ENCODE measurements at places on chromosomes 16 and 17. TPM values are rescaled to one million over a fixed set of nuclear protein-coding genes. Genes with fewer than 3 reads are reported as not detected.

The CCL7 gene
- total RNA-seq: not detected

DNA sequence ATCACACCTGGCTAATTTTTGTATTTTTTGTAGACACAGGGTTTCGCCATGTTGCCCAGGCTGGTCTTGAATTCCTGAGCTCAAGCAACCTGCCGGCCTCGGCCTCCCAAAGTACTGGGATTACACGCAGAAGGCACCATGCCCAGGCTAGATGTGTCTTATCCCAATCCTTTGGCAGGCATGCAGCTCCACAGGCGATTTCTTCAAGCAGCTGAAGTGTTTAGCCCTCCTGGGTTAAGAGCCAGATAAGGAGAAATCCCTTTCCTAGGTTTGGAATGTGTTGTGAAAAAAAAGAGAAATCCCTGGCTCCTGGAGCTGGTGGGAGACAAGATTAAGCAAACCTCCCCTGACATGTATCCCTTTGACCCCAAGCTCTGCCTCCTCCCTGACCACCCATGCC lies 2.1 kb upstream of the NHERF1 start:
- 0 out of 2 replicates have a peak, but pooled peaks cover 3% of the 10 kb centered on the region for H3K36me3 ChIP-seq
- DNase-seq: no peak
- H3K4me3 ChIP-seq: no peak overlapping the region
- H3K27ac ChIP-seq: no peak overlapping the region
- H3K4me1 ChIP-seq: peaks cover 29% of the 10 kb centered on the region

The SIRT7 gene
- total RNA-seq: 19.6 TPM

DNA sequence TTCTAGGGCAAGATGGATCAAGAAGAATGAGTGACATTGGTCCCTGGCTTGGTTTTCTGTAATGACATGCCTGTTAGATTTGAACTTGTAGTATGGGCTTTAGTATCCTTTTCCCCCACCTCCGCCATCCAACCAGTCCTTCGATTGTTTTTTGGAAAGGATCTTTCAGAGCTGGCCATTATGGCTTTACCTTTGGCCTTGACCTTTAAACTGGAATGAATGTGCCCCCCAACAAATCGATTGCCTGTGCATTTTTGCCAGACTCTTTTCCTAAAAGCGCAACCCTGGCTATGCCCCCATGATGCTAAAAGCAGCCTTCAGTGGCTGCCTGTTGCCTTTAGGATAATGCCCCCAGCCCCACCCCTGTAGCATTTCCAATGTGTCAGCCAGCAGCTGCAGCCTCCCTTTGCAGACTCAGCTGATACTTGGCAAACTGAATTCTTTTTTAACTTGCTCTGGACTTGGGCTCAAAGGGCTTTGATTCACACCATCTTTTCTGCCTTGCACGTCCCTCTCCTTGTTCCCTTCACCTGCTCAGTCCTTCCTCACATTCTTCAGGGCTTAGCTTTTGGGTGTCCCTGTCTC lies 4.0 kb downstream of the GPRC5C start:
- H3K4me3 ChIP-seq: no peak overlapping the region
- H3K27me3 ChIP-seq: no peaks in the 10 kb centered on the region
- no peak overlapping the region for H3K27ac ChIP-seq

DNA sequence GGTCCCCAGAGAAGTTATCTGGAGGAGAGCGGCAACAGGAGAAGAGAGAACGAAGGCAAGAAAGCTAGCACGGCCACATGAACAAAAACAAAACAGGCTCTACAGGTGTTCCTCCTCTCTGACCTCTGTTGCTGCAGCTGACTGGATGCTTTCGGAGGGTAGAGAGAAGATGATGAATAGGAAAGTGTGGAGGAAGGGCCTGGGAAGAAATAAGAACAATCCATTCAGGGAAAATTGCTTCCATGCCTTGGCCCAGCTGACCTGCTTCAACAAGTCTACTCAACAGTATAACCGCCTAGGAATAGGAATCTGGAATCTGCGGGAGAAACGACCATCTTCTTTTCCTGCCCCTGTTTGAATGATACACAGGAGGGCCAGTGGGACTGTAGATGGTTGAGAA lies 258.5 kb downstream of the ZFHX3 start:
- no peak overlapping the region for H3K27ac ChIP-seq
- H3K27me3 ChIP-seq: no peaks in the 10 kb centered on the region
- H3K4me1 ChIP-seq: no peaks in the 10 kb centered on the region
- DNase-seq: no peak

The HSDL1 gene
- total RNA-seq: 26.0 TPM

DNA sequence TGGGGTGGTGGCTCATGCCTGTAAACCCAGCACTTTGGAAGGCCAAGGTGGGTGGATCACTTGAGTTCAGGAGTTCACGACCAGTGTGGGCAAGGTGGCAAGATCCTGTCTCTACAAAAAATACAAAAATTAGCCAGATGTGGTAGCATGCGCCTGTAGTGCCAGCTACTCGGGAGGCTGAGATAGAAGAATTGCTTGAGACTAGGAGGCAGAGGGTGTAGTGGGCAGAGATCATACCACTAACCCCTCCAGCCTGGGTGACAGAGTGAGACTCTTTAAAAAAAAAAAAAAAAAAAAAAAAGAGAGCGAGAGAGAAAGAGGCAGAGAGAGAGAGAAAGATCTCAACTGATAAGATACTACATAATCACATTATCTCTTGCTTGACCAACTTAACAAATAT lies 45.9 kb downstream of the KANSL1 start:
- H3K4me1 ChIP-seq: peaks cover 94% of the 10 kb centered on the region
- peak overlapping the region; percentile 86 for H3K27ac ChIP-seq
- H3K36me3 ChIP-seq: no peaks in the 10 kb centered on the region
- H3K27me3 ChIP-seq: no peaks in the 10 kb centered on the region
- H3K4me3 ChIP-seq: peak overlapping the region; percentile 26
- peak; percentile 65 for DNase-seq

DNA sequence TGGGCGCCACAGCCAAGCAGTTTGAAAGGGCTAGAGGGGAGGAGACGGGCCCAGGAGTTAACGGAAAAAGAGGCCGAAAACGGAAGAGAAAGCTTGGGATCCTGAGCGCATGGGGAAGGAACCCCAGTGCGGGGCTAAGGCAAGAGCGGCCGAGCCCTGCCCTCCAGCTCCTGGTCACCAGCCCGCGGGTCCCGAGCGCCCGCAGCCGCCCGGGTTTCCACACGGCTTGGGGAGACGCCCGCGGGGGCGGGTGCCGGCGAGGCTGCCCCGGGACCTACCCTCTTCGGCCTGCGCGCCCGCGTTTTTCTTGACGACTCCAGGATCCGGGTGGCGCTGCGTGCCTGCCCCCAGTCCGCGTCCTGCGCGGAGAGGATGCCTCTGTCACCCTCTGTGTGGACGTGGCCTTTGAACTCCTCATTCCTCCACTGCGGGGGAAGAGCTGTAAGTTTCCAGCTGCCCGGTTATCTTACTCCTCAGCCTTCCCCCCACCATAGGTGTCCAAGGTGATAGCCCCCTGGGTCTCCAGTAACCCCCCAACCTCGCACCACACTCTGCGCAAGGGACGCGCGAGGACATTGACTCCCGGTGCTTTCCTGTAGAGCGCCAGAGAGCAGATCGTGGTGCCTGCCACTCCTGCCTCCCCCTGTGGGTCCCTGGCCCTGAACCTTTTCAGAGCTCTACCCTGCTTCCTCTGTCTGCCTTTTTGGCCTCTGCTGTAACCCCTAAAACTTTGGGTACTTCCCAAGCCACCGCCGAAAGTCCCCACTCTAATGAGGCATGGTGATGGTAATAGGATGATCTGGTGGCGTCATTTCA lies 1.7 kb upstream of the CDH11 start:
- no peaks in the 10 kb centered on the region for H3K4me1 ChIP-seq
- H3K36me3 ChIP-seq: no peaks in the 10 kb centered on the region
- H3K27me3 ChIP-seq: no peaks in the 10 kb centered on the region
- no peak overlapping the region for H3K27ac ChIP-seq

The KCNG4 gene
- not detected for total RNA-seq

The CCL4L2 gene
- total RNA-seq: 26.9 TPM

- H3K27me3 ChIP-seq: no peaks in the 10 kb centered on the region
- no peaks in the 10 kb centered on the region for H3K36me3 ChIP-seq
- no peaks in the 10 kb centered on the region for H3K4me1 ChIP-seq
- H3K4me3 ChIP-seq: no peak overlapping the region
- no peak overlapping the region for H3K27ac ChIP-seq
These were observed 74.1 kb downstream of the NT5M start for GRCh38 chr17:17377071-17377967.

DNA sequence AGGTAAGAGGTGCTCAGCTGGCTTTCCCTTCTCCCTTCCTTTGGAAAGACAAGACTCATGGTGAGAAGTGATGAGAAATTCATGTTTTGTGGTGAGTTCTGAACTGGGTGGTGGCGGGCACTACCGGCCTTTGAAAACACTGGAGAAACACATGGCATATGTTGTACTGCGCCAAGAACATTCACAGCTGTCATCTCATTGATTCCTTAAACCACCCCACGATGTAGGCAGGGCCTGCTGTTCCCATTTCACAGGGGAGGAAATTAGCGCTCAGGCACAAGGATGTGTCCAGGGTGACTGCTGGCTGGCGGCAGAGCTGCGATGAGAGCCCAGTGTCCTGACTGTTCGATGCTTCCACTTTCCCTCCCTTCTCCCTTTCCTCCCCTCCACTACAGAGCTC lies 1.6 kb upstream of the DOC2B start:
- no peak overlapping the region for H3K4me3 ChIP-seq
- H3K27ac ChIP-seq: no peak overlapping the region
- no peaks in the 10 kb centered on the region for H3K4me1 ChIP-seq
- H3K27me3 ChIP-seq: no peaks in the 10 kb centered on the region

The TRAPPC1 gene
- 60.8 TPM for total RNA-seq

- no peak overlapping the region for H3K27ac ChIP-seq
- no peak for DNase-seq
These were observed 167.1 kb upstream of the KIF2B start for GRCh38 chr17:53655591-53655990.

GRCh38 chr17:1648963-1649843 lies 463 bp downstream of the RILP start:
- DNase-seq: peak; percentile 97
- 0 out of 2 replicates have a peak overlapping the region, but pooled peaks have one; percentile 26 for H3K27ac ChIP-seq
- peaks cover 27% of the 10 kb centered on the region for H3K36me3 ChIP-seq
- H3K4me3 ChIP-seq: peak overlapping the region; percentile 63
- no peaks in the 10 kb centered on the region for H3K27me3 ChIP-seq

DNA sequence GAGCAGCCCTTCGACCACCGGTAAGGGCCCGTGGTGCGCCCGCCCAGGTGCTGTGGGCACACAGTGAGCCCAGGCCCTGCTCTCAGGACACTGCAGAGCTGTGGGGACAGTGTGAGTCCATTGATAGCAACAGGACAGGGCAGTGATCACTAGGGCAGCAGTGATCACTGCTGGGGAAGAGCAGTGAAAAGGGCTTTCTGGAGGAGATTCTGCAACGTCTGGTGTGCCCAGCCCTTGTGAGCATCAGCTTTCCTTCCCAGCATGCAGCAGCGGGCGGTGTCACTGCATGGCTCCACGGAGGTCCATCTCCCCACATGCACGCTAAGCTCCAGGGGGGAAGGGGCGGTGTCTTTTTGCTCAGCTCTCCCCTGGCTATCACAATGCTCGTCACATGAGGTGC lies 32.1 kb downstream of the MAP1LC3B start:
- no peak overlapping the region for H3K27ac ChIP-seq
- H3K27me3 ChIP-seq: no peaks in the 10 kb centered on the region
- no peaks in the 10 kb centered on the region for H3K36me3 ChIP-seq
- DNase-seq: no peak

The KRTAP4-6 gene
- total RNA-seq: not detected
